ENCODE measurements at places on chromosomes 7 and 10. TPM values are rescaled to one million over a fixed set of nuclear protein-coding genes. Genes with fewer than 3 reads are reported as not detected.

YAE1 gene
- 47.1 TPM for total RNA-seq

HEPACAM2 gene
- total RNA-seq = 0.14 TPM

RHEB gene
- total RNA-seq = 69.2 TPM

OPN1SW gene
- not detected for total RNA-seq

APBB1IP gene
- total RNA-seq = 1.9 TPM

PALD1 gene
- total RNA-seq = 21.6 TPM

CYP2C19 gene
- not detected for total RNA-seq

IFIT1B gene
- not detected for total RNA-seq

UCMA gene
- not detected for total RNA-seq

COL26A1 gene
- not detected for total RNA-seq

AGAP4 gene
- total RNA-seq = 25.4 TPM

AKR1D1 gene
- total RNA-seq = not detected

DNA2 gene
- under 0.01 TPM for total RNA-seq

PSD gene
- total RNA-seq = 114 TPM

GALNT17 gene
- total RNA-seq = 4.4 TPM

PRSS2 gene
- not detected for total RNA-seq

CALHM1 gene
- not detected for total RNA-seq

HACD1 gene
- total RNA-seq = 2.6 TPM

PDAP1 gene
- 39.9 TPM for total RNA-seq

FAM13C gene
- 21.5 TPM for total RNA-seq

DPYSL4 gene
- total RNA-seq = not detected

HPSE2 gene
- 13.6 TPM for total RNA-seq

RHOBTB1 gene
- 16.4 TPM for total RNA-seq

PDE6C gene
- not detected for total RNA-seq

TAS2R41 gene
- total RNA-seq = not detected

IL15RA gene
- total RNA-seq = 42.5 TPM

PLPP4 gene
- not detected for total RNA-seq

PNLIPRP3 gene
- 0.07 TPM for total RNA-seq

MICALL2 gene
- total RNA-seq = 18.4 TPM

GBX1 gene
- total RNA-seq = 0.41 TPM

AZGP1 gene
- not detected for total RNA-seq

C1GALT1 gene
- total RNA-seq = 41.6 TPM

PLA2G12B gene
- total RNA-seq = not detected

ITPRIP gene
- total RNA-seq = 25.9 TPM

EVX1 gene
- total RNA-seq = not detected

ADAMTS14 gene
- 0.18 TPM for total RNA-seq

NPY4R gene
- not detected for total RNA-seq

CYP3A5 gene
- not detected for total RNA-seq

TMEM225B gene
- 0.55 TPM for total RNA-seq

GNGT1 gene
- total RNA-seq = not detected

GIMAP5 gene
- total RNA-seq = 103 TPM

CLEC2L gene
- total RNA-seq = not detected

Data from uterus (tissue), 4 donors.